ENCODE measurements at places on chromosomes 2 and 18. TPM values are rescaled to one million over a fixed set of nuclear protein-coding genes. Genes with fewer than 3 reads are reported as not detected.

The AMER3 gene
- not detected for total RNA-seq

The KLHL30 gene
- not detected for total RNA-seq

The IL18R1 gene
- 17.9 TPM for total RNA-seq

- no peak for DNase-seq
Observed at GRCh38 chr2:21407851-21408250, 284.1 kb downstream of the TDRD15 start.

GRCh38 chr18:53586923-53587322, 637.5 kb downstream of the MBD2 start:
- no peak for DNase-seq

GRCh38 chr2:145351864-145352425, 832.0 kb upstream of the ZEB2 start:
- DNase-seq = no peak

- no peak for DNase-seq
Observed at GRCh38 chr2:20452551-20452950, 5.7 kb downstream of the RHOB start.

GRCh38 chr2:239251971-239252370, 148.8 kb downstream of the HDAC4 start:
- DNase-seq = no peak

- DNase-seq = no peak
Observed at GRCh38 chr2:36536776-36537175, 61.2 kb downstream of the FEZ2 start.

GRCh38 chr2:16644221-16644925, 21.3 kb downstream of the CYRIA start:
- no peak for DNase-seq

- DNase-seq = no peak
Observed at GRCh38 chr18:27863780-27864430, 313.0 kb downstream of the CDH2 start.

The GAL3ST2 gene
- total RNA-seq = 0.33 TPM

The IL1R2 gene
- total RNA-seq = 4.1 TPM

The LOXHD1 gene
- not detected for total RNA-seq

GRCh38 chr2:181440919-181441318, 16.3 kb upstream of the ITGA4 start:
- no peak for DNase-seq

The CFAP221 gene
- not detected for total RNA-seq
